ENCODE measurements at places on chromosomes 3 and 15.

DNA sequence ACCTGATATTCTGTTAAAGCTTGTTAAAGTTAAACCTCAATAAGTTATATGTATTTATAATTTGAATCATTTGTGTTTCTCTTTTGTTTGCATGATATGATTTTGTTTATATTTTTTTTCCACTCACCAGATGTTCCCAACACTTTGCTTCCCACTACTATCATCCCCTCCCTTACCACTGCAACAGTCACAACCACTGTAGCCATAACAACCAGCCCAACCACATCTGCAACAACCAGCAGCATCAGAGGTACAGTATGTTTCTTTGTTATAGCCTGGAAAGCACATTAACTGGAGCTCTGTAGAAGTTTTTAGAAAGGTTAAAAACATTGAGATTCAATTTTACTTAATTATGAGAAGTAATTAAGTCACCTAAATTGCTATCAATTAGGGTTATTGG is 1011.9 kb downstream of the VGLL3 start:
- no peak for DNase-seq

GRCh38 chr15:76349301-76350070 is 12.9 kb downstream of the ISL2 start:
- no peak for DNase-seq

GRCh38 chr3:183212565-183212964 is 40.5 kb upstream of the B3GNT5 start:
- no peak for DNase-seq

DNA sequence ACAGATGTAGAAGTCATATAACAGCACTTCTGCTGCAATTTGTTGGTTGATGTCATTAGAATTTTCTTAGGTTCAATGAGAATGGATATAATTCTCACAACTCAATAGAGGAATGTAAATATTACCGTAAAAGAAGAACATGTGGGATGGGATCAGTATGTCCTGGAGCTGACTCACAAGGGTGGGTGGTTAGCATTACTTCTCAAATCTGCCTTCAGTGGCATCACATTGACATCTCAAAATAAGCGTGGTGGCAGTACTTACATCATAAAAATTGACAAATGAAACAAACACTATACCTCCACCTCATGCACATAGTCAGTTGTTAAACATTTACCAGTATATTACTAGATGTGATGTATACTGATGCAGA is 1068.0 kb upstream of the CADM2 start:
- DNase-seq, result no peak

GRCh38 chr3:101256511-101256910 is 63.9 kb downstream of the IMPG2 start:
- no peak for DNase-seq

DNA sequence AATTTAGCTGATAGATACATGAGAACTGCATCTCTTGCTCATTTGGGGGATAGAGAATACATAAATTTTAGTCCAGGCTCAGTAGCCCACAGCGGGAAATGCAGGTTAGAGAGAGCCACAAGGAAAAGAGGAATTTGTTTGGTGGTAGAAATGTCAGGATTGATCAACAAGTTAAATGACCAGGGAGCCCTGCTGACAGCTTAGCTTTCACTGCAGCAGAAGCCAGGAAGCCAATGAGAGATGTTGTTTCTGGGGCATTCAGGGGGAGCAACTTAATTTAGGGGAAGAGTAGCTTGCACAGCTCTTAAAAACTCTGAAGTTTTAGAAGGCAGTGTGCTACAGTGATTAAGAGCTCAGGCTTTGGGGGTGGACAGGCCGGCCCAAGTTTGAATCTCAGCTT is 22.7 kb downstream of the ARHGEF26 start:
- DNase-seq, result no peak

DNA sequence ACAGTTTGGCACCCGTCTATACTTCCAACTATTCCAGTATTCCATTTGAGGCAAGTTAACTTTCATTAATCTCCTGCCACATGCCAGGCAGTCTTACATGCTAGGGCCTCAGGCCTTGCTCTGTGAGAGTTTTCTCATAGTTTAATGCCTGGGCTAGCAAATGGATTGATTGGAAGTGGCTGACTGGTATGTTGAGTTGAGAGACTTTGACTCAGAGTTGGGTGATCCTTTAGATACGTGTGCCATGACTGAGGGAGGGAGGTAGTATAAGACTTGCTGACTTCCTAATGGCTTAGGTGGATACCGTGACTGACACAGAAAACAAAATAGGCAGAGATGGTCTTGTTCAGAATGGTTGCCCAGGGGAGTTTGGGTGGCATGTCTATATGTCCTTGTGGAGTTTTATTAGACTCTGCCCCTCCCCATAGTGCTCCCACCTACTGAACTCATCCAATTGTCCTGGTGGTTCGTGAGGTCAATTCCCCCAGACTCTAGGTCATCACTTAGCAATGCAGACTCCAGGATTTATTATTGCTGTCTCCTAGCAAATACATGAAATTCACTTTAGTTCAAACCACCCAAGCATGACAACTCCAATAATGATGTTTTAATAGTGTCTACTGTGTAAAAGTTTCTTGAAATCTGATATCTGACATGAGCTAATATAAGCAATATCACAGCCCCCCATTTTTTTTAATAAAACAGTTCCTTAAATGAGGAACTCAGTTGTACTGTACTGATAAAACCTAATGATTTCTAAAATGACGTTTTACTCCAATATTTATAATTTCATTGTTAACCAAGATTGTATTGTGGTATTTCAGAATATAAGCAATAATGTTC is 413.9 kb upstream of the MDFIC2 start:
- no peak for DNase-seq

- no peak for DNase-seq
Measured at GRCh38 chr15:72735111-72735510, 48.4 kb downstream of the ADPGK start.

DNA sequence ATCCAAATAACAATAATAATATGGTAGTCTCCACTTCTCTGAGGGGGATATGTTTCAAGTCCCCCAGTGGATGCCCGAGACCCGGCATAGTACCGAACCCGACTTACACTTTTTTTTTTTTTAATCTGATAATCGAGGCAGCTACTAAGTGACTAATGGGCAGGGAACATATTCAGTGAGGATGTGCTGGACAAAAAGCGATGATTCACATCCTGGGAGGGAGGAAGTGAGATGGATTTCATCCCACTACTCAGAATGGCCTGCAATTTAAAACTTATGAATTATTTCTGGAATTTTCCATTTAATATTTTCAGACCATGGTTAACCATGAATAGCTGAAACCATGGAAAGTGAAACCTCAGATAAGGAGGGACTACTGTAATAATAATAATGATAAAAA is 49.5 kb upstream of the SELENOK start:
- DNase-seq, result no peak

DNA sequence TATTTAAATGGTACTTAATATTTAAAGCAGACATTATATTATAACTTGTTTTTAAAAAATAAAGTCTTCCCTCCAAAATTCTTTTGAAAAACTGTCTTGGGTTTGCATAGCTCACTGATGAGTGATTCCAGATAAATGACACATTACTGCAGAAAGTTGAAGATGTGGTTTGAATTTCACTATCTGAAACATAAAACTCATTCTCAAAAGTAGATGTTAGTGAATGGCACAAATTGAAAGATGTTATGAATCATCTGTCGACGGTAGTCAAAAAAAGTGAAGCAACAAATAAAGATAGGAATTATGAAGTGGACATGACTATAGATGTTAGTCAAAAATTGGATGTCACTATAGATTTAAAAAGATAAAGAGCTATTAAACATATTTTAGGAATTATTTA is 280.5 kb downstream of the GAP43 start:
- DNase-seq, result no peak

GRCh38 chr15:80003171-80003570 is 32.2 kb upstream of the BCL2A1 start:
- DNase-seq, result no peak

- no peak for DNase-seq
Measured at GRCh38 chr15:30816430-30816829, 87.3 kb upstream of the FAN1 start.

DNA sequence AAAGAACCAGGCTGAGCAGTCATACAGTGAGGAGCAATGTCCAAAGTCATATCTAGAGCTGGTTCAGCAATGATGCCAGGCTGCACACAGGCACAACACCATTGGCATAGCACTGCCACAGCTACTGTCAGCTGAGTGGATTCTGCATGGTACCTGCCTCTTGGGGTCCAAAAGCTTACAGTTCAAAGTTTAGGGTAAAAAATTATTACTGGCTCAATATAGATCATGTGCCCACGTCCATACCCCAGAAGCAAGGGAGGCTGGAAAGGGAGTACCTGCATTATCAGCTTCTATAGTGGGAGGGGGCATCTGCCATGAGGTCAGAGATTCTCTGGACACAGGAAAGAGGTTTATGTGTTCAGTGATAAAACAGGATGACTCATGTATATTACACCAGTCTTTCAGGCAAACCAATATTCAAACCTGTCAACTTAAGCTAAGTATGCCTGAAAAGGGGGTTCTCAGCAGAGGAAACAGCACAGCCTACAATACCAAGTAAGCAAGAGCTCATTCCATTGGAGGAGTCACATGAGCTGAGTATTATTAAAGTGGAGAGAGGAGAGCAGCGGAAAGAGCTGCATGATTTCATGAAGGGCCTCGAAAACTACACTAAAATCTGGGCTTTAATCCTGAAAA is 99.0 kb downstream of the ANO10 start:
- no peak for DNase-seq

GRCh38 chr15:38733331-38733730 is 168.7 kb upstream of the RASGRP1 start:
- DNase-seq, result no peak

DNA sequence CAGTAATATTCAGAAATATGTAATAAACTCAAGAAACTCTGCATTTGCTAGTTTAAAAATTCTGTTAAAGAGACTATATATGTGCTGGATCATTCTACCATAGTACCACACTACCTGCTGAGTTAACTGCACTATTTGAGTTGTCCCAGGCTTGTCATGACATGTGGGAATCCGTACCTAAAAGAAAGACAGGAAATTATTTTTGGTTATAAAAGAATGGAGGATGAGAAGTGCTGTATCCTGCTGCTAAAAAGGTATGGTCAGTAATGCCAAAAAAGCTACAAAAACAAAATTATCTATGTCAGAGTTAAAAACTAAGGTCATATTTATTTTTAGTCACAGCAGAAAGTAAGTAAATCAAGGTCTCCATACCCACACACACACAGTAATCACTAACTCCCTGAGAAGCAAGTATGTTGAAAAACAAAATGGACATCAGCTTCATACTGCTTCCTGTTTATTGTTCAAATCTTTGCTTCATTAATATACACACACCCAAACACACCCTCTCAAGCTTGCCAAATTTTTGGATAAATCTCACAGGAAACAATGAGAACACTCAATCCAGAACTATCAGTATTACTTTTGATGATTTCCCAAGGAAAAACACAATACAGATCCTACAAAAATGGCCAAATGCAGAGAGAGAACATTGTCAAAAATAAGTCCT is 33.7 kb downstream of the DENND6A start:
- DNase-seq, result no peak
